Stimulated activated CD4-positive, alpha-beta T cell treated with anti-CD3 and anti-CD28 coated beads, Interleukin-1b, Interleukin-23, amount 100 ng/mL, for 48 hours (primary cell): ENCODE measurements at places on chromosomes 7 and 10.

DNA sequence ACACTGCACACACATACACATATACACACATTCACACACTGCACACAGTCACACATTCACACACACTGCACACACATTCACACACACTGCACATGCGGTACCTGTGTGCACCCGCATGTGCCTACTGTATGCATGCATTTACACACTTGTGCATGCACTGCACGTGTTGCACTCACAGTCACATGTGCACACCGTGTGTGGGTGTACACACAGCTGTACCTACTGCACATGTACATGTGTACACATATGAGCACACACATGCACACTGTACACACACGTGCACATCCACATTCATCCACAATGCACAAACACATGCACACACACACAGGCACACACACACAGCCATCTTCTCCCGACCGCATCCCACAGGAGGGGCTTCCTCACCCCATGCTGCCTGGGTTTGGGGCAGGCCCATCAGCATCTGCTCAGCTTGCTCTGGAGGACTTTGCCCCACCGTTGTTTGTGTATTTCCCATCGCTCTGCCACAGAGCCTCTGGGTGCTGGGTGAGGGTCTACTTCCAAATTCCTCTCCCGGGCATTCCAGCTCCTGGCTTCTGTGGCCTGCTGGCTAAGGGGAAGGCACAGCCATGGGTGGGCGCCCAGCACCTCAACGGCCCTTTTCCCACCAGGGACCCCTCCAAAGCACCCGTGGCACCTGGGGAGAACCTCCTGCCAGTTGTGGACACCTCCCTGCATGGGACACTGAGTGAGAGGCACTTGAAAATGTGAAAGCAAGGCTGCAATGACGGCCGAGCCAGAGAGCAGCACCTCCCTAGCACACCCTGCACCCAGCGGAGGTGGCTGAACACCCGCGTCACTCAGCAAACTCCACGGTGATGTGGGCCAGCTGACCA, 324.3 kb downstream of the PTPRN2 start:
- no peak for DNase-seq

DNA sequence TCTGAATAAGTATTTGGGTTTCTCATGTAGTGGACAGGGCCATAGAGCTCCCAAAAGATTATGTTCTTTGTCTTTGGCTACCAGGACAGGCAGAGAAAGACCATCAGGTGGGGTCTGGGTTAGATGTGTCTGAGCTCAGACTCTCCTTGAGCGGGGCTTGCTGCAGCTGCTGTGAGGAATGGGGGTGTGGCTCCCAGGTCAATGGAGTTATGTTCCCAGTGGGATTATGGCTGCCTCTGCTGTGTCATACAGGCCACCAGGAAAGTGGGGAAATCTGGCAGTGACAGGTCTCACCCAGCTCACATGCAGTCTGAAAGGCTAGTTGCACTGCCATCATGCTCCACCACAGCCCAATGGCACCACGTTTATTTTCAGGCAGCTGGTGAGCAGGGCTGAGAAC, 97.0 kb upstream of the FERD3L start:
- DNase-seq, result no peak

- DNase-seq, result no peak
These were observed 125.7 kb upstream of the CDK1 start for GRCh38 chr10:60652628-60653027.

GRCh38 chr7:90516257-90516656, 46.8 kb downstream of the PTTG1IP2 start:
- DNase-seq, result no peak

GRCh38 chr10:30527623-30528428, 93.8 kb downstream of the MAP3K8 start:
- no peak for DNase-seq

- no peak for DNase-seq
These were observed 79.9 kb upstream of the ABCB5 start for GRCh38 chr7:20535541-20535940.

DNA sequence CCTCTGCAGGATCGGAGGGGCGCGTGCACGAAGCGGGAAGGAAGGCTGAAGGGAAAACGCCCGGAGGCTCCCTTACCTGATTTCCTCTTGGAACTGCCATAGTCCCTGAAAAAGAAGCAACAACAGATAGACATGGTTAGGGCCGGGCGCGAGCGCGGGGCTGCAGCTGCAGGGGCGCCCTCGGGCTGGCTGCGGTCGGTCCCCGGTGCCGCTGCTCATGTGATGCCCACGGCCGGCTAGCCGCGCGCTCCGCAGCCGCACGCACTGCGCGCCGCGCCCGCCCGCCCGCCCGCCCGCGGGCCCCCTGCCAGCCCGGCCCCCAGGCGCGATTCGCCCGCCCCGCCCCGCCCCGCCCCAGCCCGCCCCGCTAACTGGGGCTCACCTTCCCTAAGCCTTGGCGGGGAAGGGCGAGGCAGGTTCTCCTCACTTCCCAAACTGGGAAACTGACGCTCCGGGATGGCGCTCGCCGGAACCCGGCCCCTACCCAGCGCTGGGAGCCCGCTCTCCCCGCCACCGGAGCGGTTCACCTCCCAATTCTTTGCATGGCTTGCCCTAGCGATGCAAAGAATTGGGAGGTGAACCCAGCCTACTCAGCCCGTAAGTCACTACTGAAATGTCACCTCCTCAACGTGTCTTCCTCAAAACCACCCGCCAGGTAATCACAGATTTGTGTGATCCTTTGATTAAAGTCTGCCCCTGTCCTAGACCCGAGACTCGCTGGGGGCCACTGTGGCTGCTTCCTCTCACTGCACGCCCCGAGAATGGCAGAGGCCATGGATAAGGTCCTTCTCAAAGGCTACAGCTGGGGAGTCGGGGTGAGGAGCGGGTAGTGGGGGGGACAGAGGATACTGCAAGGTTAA, 162.2 kb downstream of the SH3PXD2A start:
- DNase-seq, result no peak

GRCh38 chr7:39299695-39300094, 266.5 kb upstream of the YAE1 start:
- no peak for DNase-seq

GRCh38 chr10:127945948-127946711, 39.2 kb downstream of the PTPRE start:
- no peak for DNase-seq

- no peak for DNase-seq
These were observed 99.7 kb upstream of the DDC start for GRCh38 chr7:50664937-50665336.

DNA sequence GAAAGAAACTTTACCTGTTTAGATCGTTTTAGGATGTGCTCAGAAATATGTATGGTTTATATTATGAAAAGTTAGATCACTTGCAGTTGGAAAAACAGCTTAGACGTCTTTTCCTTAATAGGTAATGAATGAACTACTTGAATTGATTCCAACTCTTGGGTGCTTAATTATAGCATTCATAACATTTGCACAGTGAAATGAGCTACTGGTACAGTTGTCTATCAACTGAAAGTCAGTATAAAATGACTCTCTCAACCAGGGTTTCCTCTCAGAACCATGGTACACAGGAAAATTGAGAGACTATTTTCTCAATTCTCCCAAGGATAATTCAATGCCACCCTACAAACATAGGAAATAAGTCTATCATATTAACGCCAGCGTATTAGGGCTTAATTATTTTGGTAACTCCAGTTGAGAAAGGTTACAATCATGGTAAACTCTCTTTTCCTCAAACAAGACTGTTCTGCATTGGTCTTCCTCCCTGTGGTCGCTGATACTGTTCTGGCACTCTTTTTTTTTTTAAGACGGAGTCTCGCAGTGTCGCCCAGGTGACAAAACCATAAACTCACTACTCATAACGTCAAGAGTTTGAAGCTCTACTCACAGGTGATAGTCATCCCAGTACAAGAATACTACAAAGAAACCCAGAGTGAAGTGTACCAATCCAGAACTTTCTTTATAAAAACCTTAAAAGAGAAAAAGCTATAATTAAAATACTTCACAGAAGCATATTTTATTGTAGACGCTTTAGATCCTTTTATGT, 2.0 kb downstream of the ANLN start:
- DNase-seq, result peak; percentile 10

DNA sequence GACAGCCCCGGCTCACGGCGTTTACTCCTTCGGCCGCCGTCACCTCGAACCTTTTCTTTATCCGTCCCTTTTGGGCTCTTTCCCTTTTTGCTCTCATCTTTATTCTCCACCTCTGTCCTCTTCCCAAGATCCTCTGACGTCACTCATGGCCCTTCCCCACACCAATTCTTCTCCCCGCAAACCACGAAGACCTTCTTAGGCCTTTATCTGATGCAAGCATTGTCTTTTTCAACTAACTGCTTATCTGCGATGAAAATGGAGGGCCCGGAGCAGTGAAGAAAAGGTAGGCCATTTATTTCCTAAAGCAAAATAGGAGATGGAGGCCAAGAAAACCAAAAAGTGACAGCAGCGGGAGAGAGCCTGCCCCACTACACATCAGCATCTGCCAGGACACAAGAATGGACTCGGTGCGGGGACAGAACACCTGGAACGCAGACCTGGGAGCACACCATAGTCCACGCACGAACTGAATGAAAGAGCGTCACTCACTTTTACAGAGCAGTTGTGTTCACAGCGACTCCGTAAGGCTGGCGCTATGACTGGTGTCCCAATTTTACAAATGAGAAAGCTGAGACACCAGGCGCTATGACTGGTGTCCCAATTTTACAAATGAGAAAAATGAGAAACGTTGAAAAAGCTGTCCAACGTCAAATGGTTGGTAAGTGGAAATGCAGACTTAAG, 45.3 kb downstream of the ZNF777 start:
- DNase-seq, result no peak

DNA sequence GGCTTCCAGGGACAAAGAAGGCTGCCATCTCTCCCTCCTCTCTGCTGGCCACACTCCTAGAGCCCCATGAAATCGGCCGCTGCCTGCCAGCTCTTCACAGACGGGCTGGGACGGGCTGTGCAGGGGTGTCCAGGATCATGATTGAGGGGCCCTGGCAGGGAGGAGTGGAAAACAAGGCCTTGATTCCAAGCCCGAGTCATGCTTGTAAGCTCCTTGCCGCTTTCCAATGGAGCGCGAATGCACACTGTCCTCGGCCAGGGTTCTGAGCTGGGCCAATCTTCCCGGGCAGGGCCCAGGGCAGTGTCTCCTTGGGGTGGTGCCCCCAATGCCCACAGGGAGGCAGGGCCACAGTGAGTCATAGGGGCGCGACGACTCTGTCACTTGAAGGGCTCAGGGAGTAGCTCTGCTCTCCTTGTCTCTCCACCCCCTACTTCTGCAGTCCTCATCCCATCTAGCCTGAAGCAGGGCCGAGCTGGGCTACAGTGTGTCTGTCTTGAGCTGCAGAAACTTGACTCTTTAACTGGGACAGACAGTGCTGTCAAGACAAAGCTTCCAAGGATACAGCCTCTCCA, 186.2 kb upstream of the SVIL start:
- no peak for DNase-seq

GRCh38 chr10:102633287-102633686, 11.0 kb upstream of the TRIM8 start:
- peak; percentile 56 for DNase-seq

DNA sequence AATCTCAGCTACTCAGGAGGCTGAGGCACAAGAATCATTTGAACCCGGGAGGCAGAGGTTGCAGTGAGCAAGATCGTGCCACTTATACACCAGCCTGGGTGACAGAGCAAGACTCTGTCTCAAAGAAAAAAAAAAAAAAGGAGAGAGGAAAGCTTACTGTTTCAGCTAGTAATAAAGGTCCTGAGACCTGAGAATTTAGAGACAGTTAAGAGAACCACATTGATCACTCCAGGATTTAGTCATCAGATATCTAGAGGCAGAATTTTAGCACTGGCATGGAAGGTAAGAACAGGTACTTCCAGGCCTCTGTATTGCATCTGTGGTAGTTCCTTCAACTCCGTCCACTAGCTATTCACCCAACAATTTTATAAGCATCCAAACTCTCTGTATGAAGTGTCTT, 7.8 kb downstream of the COG5 start:
- no peak for DNase-seq

- DNase-seq, result no peak
These were observed 51.1 kb downstream of the ELFN1 start for GRCh38 chr7:1721047-1721690.

DNA sequence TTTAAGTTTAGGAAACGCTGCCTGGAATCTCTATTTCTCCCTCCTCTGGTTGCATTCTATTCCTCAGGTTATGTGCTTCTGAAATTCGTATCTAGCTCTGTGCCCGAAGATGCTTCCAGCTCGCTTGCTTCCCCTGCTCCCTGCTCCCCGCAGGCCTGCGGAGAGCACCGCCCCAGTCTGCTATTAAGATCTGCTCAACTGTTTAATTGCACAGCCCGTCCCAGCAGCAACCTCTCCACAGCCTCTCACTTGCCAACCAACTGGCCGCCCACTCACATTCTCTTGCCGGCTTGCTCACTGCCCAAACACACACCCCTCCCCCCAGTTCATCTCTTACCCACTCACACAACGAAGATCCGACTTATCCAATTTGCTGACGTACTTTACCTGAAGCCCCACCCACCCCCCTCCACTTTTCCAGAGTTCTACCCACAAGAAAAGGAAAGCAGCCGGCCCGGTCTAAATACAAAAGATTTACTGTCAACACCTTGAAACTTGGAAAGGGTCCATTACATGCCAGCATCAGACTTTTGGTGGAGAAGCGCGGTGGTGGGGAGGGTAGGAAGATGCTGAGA, 167.3 kb upstream of the KLF14 start:
- no peak for DNase-seq

DNA sequence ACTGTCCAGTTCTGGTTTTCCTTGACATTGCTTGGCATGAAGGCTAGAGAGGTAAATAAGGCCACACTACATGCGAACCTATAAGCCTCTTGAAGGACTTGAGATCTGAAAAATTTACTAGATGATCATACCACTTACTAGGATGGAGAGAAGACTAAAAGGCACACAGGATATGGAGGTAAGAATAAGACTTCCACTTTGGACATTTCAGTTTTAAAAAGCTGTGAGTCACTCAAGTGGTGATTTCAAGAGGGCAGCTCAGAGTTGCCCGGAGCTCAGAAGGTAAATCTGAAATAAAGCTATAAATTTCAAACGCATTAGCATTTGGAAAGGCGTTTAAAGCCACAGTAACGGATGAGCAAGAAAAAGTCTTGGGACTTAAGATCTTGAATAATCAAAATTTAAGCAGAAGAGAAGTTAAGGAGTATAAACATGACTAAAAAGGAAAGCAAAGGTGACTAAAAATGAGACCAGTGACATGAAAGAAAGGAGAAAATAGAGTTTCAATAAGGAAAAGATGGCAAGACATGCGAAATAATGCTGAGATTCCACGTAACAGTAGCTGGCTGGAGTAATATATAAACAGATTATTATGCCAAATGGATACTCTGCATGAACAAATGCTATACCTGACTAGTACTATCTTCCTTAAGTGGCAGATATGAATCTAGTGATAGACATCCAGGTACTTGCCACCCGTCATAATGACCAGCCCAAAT, 68.3 kb downstream of the SNX13 start:
- DNase-seq, result no peak

GRCh38 chr7:81956520-81956919, 186.7 kb upstream of the HGF start:
- DNase-seq, result no peak
